Stimulated activated CD4-positive, alpha-beta T cell treated with anti-CD3 and anti-CD28 coated beads, Interleukin-12 subunit alpha, Interleukin-12 subunit beta, amount 100 ng/mL, for 4 hours (primary cell): ENCODE measurements at places on chromosomes 1 and 21.

DNA sequence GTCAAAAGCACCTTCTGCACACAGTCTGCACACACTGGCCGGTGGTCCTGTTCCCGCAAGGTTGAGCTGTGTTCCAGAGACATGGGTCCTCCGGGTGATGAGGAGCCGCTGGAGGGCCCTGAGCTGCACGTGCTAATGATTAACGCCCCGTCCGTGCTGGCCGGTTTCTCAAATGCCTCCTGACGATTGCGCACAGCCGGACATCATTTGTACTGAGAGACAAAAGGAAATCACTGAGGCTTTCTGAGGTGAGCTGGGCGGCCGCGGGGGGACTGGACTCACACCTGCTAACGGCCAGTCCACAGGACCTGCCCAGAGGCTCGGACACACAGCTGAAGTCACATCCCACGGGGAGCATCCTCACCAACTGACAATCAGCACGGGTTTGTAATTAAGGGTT is 29.2 kb downstream of the POFUT2 start:
- no peak for DNase-seq

DNA sequence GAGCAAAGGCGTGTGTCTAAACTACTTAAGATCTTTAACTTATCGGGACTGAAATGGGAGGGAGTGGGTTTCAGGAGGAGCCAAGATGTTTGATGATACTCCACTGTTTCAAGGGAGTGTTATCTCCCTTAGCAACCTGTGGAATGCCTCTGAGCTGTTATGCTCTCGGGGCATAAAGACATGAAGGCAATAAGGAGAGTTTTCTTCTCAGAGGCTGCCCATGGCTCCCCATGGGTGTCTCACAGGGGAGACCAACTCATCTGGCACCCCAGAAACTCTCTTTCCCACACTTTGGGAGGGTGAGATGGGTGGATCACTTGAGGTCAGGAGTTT is 130.0 kb downstream of the LIPI start:
- no peak for DNase-seq

GRCh38 chr21:43012596-43012995 is 38.2 kb downstream of the PKNOX1 start:
- DNase-seq, result no peak

- DNase-seq, result no peak
Observed at GRCh38 chr1:201608635-201609395, 69.9 kb downstream of the NAV1 start.

- DNase-seq, result no peak
Observed at GRCh38 chr1:190904091-190904695, 426.5 kb upstream of the BRINP3 start.

GRCh38 chr1:247812637-247813036 is 11.3 kb downstream of the OR14A16 start:
- DNase-seq, result no peak

DNA sequence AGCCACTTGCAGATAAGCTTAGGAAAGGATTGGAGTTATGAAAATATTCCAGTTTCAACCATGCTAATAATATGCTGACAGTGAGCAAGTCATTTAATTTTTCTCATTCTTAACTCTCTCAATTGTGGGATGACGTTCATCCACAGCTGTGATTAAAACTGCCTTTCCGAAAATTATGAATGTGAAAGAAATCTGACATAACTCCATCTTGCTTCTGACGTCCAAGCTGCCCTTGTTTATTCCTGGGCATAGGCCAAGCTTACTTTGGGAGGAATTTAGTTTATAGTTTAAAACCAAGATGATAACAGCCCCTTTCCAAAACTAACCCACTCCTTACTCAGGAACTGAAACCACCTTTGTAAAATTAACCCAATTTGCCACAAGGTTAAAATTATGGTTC is 11.0 kb upstream of the RGS18 start:
- no peak for DNase-seq

DNA sequence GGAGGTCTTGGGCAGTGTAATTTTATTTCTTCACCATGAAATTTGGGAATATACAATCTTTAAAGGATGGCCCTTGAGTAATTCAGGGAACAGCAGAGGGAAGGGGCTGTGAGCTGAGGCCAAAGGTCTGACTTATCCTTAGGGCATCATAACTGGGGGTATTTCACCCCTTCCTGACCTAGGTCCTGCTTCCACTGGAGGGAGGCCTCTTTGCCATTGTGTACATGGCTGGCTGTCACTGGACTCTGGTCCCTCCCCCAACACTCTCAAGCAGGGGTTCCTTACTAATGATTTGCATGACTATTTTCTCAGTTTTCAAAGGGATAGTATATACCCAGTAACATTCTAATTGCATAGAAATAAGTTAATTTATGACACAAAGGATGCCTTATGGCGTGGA is 7.2 kb upstream of the PSRC1 start:
- no peak for DNase-seq

DNA sequence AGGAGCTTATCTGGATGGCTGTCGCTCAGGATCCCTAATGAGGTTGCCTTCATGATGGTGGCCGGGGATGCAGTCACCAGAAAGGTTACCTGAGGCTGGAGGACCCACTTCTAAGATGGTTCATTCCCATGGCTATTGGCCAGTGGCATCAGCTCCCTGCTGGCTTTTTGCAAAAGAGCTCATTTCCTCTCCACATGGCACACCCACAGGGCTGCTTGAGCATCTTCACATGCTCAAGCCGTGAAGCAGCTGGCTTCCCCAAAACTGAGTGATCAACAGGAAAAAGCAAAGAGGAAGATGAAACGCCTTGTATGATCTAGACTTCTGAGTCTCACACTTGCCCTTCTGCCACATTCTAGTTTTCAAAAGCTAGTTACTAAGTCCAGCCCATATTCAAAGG is 124.6 kb upstream of the CXADR start:
- no peak for DNase-seq

DNA sequence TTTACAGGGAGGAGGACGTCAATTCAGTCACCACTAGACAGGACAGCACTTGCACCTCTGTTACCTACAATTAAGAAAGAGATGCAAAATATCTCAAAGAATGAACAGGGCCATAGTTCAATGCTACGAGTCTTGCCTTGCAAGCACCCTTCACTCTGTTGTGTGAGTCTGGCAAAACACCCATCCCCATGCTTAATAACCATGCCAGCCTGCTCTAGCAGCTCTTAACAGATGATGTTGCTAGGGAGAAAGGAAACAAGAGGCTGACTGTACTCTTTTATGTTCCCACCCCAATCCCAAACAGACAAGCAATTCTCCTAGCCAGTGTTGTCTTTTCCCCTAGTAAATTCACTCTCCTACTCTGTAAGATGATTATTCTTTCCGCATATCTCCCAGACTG is 5.3 kb downstream of the CBR1 start:
- no peak for DNase-seq

- DNase-seq, result no peak
Observed at GRCh38 chr1:86233403-86233802, 76.8 kb upstream of the COL24A1 start.

GRCh38 chr1:230176871-230177411 is 109.9 kb downstream of the GALNT2 start:
- DNase-seq, result no peak

DNA sequence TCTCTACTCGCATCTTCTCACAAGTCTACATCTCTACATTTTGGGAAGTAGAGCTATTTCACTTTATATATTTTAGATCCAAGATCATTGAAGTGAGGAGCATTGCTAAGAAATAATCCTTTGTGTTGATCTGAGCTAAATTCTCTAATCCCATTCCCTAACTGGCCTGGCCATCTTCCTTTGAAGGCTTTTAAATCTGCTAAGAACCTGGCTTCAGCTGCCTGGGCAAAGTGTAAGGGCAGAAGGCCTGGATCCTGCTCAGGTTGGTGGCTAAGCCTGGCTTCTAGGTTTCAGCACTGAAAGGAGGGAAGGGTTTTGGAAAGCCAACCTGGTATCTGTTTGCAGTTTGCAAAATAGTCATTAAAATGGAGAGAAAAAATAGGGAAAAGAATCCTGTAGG is 167.6 kb downstream of the BRINP2 start:
- no peak for DNase-seq

DNA sequence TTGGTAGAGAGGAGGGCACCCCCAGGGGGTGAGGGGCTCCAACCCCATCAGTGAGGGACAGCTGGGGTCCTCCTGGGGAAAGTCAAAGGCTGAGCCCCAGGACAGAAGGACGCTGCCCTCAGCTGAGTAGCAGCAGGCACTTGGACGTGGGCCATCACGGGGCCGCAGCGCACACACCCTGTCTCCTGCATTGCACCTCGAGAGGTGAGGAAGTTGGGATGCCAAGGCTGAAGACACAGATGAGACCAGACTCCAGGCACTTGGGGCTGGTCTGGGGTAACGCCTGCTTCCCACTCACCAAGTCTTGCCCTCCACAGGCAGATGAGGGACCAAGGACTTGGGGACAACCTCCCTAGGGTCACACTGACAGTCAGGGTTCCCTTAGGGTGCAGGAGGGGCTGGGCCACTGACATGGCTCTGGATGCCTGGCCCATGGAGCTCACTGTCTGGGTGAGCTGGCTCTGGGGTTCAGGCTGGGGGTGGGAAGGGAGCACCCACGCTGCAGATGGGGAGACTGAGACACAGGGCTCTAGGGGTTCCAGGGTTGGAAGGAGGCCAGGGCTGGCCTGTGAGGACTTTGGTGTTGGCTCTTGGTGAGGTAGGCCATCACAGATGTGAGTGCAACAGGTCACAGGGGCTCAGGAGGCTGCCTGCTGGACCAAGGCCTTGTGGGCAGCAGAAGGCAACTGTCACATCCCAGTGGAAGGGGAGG is 16.6 kb upstream of the ZNF678 start:
- no peak for DNase-seq

GRCh38 chr1:234722904-234723720 is 113.1 kb upstream of the IRF2BP2 start:
- DNase-seq, result peak; percentile 66

DNA sequence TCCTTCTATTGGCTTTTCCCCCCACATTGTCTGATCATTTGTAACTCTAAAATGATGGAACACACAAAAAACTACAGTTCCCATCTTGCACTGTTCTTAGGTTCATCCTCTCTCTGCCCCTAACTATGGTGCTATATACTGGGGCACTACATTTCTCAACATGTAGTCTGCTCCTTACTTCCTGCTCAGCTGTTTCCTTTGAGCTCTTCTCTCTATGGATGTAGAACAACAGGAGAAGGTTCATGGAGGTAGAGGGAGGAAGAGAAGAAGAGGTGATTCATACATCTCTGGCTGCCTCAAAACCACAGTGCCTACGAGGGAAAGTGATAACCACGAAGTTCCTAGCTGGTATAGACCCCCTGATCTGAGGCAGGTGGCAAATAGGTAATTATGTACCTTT is 7.0 kb upstream of the C1orf146 start:
- no peak for DNase-seq

DNA sequence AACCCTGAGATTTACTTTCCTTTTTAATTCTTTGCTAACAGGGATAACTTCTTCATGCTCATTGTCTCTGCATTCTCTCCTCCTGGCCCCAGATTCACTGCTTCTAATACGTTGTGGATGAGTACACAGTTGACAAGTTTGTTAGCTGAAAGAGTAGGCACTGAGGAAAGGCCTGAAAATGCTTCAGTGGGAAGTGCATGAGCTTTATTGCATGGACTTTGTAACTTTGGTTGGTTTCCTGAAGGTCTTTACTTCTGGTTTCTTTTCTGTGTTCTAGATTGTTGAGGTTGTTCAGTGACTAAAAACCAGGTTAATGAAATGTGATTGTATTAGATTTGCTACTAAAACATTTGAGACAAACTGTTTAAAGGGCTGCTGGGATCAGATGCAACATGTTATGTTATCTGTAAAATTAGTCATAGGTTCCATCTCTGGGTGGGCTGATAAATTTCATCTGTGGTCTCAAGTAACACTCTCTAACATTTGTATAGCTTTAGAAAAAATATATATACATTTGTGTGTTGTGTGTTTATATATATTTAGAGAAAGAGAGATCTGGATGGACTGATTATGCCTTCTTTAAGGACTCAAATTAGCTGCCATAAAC is 19.1 kb downstream of the LRIG2 start:
- DNase-seq, result no peak

DNA sequence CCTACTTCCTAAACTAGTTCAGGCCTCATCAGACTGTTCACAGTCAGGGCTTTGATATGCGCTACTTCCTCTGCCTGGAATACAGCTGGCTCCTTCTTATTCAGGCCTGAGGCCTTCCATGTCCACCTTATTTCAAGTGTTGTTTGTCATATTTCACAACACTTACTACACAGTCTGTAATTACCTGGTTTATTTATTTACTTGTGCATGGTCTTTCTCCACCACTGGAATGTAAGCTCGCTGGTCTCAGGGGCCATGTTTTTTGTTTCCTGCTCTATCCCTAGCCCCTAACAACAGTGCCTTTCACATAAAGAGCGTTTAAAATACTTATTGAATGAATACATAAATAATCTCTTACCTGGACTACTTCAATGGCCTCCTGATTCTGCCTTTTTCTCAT is 4.6 kb upstream of the SRSF4 start:
- no peak for DNase-seq

GRCh38 chr1:38778521-38778920 is 81.1 kb downstream of the RRAGC start:
- no peak for DNase-seq

DNA sequence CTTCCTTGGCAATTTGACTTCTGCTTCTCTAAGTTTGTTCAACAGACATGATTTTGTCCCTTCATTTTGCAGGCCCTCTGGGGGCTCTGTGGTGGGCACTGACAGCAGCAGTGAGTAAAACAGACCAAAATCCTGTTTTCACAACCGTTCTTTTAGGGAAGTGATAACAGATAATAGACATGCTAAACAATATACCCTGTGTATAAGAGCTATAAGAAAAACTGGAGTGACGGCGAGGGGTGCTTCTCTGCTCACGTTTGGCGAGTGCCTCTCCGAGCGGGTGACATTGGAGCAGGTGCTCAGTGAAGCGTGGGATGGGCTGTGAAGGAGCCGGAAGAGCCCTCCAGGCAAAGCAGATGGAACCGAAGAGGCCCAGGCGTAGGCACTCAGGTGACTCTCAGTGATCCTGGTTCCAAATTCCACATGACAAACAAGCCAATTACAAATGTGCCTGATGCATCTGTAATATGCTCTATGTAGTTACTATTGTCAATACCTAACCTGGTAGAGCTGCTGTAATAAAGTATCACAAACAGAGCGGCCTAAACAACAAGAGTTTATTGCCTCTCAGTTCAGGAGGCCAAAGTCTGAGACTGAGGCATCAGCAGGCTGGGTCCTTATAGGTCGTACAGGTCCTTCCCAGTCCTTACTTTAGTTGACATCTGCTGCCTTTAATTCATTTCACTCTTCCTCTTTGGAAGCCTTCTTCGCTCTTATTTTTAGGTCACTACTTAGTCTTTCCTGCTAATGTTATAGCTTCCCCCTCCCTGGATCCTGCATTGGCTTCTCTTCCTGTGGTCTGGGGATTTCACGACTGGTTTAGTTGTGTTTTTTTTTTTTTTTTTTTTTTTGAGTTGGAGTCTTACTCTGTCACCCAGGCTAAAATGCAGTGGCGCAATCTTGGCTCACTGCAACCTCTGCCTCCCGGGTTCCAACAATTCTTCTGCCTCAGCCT is 20.1 kb downstream of the OR2B11 start:
- no peak for DNase-seq

DNA sequence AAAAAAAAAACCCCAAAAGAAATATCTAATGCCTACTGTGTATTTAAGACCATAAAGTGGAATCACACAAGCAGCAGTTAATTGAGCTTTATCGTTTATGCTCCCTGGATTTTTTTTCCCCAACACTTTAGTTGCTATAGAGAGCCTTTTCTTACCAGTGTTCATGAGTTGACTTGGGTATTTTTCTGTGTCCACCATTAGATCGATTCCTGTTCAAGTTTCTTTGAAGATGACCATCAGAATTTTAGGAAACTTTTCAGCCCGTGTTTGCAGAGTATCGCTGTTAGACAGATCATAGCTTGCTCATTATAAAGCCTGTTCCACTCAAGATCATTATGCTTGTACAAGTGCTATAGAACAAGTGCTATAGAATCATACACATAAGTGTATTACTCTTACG is 1.5 kb downstream of the RALGPS2 start:
- no peak for DNase-seq
